ENCODE measurements at places on chromosomes 11 and 22.
A peak's percentile ranks its signal among the peaks of the same experiment; 100 is the strongest.

DNA sequence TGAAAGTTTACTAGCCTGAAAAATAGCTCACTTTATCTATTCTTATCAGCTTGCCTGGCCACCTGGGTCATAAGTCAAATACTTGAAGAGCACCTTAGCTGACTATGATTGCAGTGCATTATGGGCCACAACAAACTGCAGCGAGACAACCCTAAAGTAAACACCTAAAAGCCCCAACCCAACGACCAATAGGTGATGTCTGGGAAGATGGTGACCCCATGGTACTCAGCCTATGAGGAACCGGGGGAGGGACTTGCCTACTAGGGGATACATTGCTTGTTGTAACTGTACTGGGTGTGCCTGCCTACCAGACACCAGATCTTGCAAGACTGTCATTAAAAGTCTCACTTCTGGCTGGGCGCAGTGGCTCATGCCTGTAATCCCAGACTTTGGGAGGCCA, 35.6 kb upstream of the APOBEC3A start:
- no peak for DNase-seq

- DNase-seq = no peak
These were observed 90.0 kb downstream of the SBF2 start for GRCh38 chr11:10204021-10204420.

DNA sequence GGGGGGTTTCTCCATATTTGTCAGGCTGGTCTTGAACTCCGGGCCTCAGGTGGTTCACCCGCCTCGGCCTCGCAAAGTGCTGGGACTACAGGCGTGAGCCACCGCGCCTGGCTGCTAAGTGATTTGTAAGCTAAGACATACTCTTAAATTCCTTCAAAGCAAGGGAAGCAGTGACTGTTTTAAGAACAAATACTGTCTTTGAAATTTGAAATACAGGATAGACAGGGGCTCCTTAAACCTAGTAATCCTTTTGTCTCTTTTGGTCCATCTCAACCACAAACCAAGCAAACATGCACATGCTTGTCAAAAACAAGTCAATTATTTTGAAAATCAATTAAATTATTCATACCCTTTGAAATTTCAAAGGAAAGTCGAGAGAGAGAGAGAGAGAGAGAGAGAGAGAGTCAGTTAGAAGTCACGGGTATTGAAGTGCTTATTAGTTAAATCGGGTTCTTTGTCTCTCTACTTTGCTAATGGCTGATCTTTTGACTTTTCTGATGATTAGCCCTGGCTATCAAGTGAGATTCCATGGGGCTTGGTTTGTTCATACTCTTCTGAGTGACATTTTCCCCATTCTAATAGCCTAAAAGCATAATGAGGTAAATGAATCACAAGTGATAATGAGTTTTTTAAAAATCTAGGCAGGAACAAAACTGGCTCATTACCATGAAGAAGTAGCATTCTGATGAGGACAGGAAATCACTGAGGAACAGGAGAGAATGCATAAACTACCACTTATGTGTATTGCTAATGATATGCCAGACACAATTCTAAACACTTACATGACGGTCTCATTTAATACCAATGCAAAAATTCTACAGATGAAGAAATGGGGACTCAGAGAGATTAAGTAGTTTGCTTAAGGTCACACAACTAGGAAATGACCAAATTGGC, 48.0 kb downstream of the MCHR1 start:
- DNase-seq = no peak

GRCh38 chr22:49785046-49785521, 42.6 kb downstream of the BRD1 start:
- no peak for DNase-seq

DNA sequence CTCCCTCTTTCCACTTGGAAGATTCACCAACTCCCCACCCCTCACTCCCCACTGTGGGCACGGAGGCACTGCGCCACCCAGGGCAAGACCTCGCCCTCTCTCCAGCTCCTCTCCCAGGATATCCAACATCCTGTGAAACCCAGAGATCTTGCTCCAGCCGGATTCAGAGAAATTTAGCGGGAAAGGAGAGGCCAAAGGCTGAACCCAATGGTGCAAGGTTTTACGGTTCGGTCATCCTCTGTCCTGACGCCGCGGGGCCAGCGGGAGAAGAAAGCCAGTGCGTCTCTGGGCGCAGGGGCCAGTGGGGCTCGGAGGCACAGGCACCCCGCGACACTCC, 397 bp upstream of the CD44 start:
- no peak for DNase-seq

DNA sequence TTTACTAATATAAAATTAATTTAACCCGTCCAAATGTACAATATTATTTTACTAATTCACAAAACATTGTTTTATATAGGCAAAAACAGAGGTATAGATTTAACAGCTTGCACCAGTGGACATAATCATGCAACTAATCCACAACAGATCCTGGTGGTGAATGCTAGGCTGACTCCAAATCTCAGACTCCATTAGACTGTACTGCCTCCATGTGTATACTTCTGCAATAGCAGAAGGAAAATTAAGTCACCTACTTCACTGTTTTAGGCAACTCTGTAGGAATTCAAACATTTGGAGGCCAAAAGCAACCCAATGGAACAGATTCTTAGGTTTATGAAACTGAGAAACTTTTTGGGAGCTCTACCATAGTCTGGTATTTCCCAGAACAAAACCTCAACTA, 30.0 kb upstream of the RAB39A start:
- peak; percentile 24 for DNase-seq

DNA sequence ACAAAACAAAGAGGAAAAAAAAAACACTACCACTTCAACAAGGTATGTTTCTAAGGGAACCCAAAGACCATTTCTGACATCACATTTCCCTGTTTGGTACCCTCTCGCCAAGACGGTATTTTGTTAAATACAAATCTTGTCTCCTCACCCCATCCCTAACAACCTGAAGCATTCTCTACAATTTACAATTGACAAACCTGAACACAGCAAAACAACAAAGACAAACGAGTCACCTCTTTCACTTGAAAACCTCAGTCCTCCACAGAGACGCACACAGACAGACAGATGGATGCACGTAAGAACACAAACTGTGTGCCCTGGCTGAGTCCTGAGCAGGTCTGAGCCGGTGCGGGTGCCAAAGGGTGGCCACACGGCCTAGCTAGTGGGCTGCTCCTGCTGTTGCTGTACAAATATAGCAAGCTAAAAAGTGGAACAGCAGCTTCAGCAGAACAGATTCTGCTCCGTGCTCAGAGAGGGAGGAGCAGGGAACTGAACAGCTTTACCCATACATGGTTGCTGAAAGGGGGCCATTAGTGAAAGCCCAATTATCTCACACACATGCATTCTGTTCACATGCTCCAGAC, 28.5 kb downstream of the CELF1 start:
- peak; percentile 24 for DNase-seq

GRCh38 chr11:77959434-77959833, 35.0 kb downstream of the INTS4 start:
- no peak for DNase-seq

- no peak for DNase-seq
These were observed 981.0 kb upstream of the FAT3 start for GRCh38 chr11:91243630-91244029.
